ENCODE measurements at places on chromosomes 11 and 22.

- DNase-seq, result no peak
Observed at GRCh38 chr11:19539861-19540260, 172.8 kb upstream of the NAV2 start.

- DNase-seq, result no peak
Observed at GRCh38 chr11:71433648-71434450, 14.3 kb downstream of the DHCR7 start.

GRCh38 chr22:50114221-50115021, 24.6 kb downstream of the MOV10L1 start:
- no peak for DNase-seq

DNA sequence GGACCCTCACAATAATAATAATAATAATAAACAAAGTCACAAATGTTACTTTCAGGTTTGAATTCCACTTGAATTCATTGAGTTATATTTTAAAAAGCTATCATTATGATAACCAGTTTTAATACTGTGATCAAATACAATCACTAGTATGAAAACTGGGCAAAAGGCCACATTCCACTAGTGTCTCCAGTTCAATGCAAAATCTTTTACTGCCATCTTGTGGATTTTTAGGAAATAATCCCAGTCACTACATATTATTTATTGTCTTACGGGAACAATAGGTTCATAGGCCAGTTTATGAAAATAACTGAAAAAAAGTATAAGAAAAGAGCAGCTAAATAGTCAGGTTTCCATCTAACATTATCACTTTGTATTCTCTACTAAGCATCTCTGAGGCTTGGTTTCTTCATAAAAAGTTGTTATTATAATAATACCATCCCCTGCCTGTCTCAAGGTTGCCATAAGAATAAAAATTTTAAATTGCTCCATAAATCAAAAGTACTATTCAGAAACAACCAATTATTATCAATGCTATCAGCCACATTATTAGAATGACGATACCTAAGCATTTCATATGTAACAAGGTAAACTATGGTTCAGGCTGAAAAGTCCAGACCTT, 533.9 kb upstream of the CCDC90B start:
- DNase-seq, result no peak

GRCh38 chr22:18013436-18013835, 10.9 kb downstream of the MICAL3 start:
- no peak for DNase-seq

DNA sequence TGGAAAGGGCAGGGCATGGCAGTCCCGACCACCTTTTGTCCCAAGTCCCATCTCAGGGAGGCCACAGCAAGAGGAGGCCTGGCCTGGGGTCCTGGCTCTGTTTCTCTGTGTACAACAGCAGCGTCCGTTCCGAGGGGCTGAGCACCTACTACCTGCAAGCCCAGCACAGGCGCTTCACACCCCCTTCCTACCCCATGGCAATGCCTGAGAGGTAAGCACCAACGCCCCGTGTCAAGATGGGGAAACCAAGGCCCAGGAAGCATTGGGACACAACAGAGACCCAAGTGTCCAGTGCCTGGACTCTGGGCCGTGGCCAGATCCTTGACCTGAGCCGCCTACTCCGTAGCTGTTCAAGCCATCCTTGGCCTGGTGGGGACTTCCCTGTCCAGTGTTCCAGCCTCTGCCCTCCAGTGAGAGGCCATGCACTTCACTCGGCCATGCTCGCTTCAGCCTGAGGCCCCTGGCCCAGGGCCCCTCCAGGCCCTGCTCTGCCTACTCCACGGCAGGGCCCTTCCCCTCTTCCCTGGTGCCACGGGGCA, 14.3 kb upstream of the TCF20 start:
- no peak for DNase-seq
